ENCODE measurements at places on chromosomes 6 and 20. TPM values are rescaled to one million over a fixed set of nuclear protein-coding genes. Genes with fewer than 3 reads are reported as not detected.

The UBE2C gene
- 171 TPM for total RNA-seq

The TUBB1 gene
- not detected for total RNA-seq

DNA sequence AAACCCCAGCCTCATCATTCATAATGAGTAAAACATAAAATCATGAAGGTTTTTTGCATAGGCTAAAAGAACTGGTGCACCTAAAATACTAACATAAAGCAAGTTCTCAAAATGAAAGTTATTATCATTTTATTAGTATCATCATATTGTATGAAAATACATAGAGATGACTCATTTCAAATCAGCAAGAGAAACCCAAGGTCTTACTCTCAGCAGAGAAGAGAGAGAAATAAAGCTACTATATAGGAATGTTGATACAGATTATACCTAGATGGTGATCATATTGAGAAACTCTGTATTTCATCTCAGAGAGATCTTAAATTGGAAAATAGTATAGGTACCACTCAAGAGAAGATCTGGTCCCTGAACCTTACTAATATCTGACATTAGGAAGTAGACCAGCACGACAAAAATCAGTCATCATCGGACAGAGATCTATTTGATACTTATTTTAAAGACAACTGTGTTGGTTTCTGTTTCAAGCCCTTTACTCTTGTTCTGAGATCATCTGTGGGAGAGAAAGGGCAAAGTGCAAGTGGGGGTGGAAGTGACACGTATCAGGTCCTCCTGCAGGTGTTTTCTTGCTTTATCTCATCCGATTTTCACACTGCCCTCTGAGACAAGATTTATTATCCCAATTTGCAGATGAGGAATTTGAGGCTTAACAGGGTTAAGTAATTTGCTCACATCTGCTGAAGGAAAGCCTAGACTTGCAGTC is 532.3 kb downstream of the MAFB start:
- H3K36me3 ChIP-seq: no peaks in the 10 kb centered on the region
- no peaks in the 10 kb centered on the region for H3K4me1 ChIP-seq
- no peak overlapping the region for H3K27ac ChIP-seq
- no peak for DNase-seq
- no peaks in the 10 kb centered on the region for H3K27me3 ChIP-seq

DNA sequence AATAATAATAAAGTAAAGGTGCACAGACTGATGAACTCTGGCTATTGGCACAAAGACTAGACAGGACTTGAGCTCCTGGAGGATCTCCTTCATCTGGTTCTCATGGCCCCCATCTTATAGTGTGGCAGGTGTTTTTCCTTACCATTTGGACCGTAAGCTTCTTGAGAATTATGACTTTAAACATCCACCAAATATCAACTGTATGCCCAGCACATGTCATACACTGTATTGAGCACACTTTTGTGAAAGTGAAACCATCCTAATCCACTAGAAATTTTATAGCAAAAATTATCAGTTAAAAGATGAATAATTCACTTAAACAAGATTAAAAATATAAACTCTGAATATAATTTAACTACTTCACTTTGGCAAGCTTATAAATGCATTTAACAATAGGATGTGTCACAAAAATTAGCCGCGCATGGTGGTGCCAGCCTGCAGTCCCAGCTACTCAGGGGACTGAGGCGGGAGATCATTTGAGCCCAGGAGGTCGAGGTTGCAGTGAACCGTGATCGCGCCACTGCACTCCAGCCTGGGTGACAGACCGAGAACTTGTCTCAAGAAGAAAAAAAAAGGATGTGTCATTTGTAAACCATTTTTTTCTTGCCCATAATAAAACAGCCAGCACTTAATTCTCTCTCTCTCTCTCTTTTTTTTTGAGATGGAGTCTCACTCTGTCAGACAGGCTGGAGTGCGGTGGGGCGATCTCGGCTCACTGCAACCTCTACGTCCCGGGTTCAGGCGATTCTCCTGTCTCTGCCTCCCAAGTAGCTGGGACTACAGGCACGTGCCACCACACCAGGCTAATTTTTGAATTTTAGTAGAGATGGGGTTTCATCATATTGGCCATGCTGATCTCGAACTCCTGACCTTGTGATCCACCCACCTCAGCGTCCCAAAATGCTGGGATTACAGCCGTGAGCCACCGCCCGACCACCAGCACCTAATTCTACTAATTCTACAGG is 9.1 kb downstream of the HIVEP2 start:
- peaks cover 87% of the 10 kb centered on the region for H3K4me1 ChIP-seq
- peak overlapping the region; percentile 83 for H3K27ac ChIP-seq
- H3K36me3 ChIP-seq: peaks cover 2% of the 10 kb centered on the region
- H3K4me3 ChIP-seq: peak overlapping the region; percentile 78
- peak; percentile 40 for DNase-seq
- H3K27me3 ChIP-seq: no peaks in the 10 kb centered on the region

GRCh38 chr6:33314515-33314942 is 651 bp upstream of the TAPBP start:
- H3K27ac ChIP-seq: peak overlapping the region; percentile 98
- DNase-seq: peak; percentile 64
- peak overlapping the region; percentile 98 for H3K4me3 ChIP-seq
- peaks cover 74% of the 10 kb centered on the region for H3K4me1 ChIP-seq
- H3K27me3 ChIP-seq: no peaks in the 10 kb centered on the region

GRCh38 chr6:8429821-8430220 is 5.5 kb downstream of the SLC35B3 start:
- no peak overlapping the region for H3K27ac ChIP-seq
- DNase-seq: no peak
- no peaks in the 10 kb centered on the region for H3K27me3 ChIP-seq
- no peak overlapping the region for H3K4me3 ChIP-seq
- peaks cover 19% of the 10 kb centered on the region for H3K4me1 ChIP-seq

GRCh38 chr6:153591159-153591558 is 447.9 kb upstream of the OPRM1 start:
- peak overlapping the region; percentile 71 for H3K27ac ChIP-seq
- no peaks in the 10 kb centered on the region for H3K36me3 ChIP-seq
- H3K4me3 ChIP-seq: peak overlapping the region; percentile 36
- no peak for DNase-seq

Measured in activated T-cell treated with anti-CD3 and anti-CD28 coated beads, Interleukin-2, amount 50 U/mL, for 72 hours (primary cell).